ENCODE measurements at places on chromosomes 7 and 10. TPM values are rescaled to one million over a fixed set of nuclear protein-coding genes. Genes with fewer than 3 reads are reported as not detected.

Gene OR2AE1
- not detected for total RNA-seq

DNA sequence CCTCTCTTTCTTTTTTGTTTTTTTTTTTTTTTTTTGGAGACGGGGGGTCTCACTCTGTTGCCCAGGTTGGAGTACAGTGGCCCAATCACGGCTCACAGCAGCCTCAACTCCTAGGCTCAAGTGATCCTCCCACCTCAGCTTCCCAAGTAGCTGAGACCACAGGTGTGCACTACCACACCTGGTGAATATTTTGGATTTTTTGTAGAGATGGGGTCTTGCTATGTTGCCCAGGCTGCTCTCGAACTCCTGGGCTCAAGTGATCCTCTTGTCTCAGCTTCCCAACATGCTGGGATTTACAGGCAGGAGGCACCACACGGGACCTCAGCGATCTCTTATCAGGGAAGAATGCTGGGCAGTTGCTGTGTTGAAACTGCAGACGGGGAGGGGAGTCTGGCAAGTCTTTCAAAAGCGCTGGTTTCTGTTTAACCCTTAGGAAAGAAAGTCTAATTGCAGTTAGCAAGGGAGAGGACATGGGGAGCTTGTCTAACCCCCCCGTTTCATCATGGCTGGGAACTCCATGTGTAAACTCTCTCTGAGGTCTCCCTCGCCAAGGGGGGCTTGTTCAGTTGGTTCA lies 39.6 kb upstream of the LMTK2 start:
- no peak overlapping the region for H3K27ac ChIP-seq
- H3K27me3 ChIP-seq, result peaks cover 23% of the 10 kb centered on the region
- no peak overlapping the region for H3K4me3 ChIP-seq
- peaks cover 2% of the 10 kb centered on the region for H3K36me3 ChIP-seq

GRCh38 chr10:13039761-13040160 lies 38.2 kb upstream of the CCDC3 start:
- no peak for DNase-seq
- H3K4me3 ChIP-seq, result no peak overlapping the region
- H3K27ac ChIP-seq, result no peak overlapping the region
- peaks cover 10% of the 10 kb centered on the region for H3K27me3 ChIP-seq

GRCh38 chr10:98431016-98431415 lies 15.7 kb downstream of the HPS1 start:
- no peak overlapping the region for H3K4me3 ChIP-seq
- no peaks in the 10 kb centered on the region for H3K27me3 ChIP-seq
- DNase-seq, result no peak
- H3K36me3 ChIP-seq, result peaks cover 17% of the 10 kb centered on the region
- H3K4me1 ChIP-seq, result peaks cover 2% of the 10 kb centered on the region

DNA sequence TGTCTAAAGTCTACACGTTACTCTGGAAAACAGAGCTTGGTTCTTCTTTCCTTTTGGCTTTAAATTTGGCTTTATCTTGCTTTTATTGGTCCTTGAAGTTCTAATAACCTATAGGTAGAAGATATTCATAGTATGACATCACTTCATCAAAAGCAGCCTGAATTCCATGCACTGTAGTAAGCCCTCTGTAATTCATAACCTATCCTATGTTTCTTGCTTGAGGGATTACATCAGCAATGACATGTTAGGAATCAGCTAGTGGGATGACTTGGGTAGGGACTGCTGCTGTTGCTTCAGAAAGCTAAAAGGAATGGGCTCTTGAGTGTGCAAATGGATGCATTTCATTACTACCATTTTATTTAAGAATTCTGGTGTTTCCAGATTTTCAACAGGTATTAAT lies 184.9 kb downstream of the PTEN start:
- no peak overlapping the region for H3K4me3 ChIP-seq
- no peaks in the 10 kb centered on the region for H3K36me3 ChIP-seq
- H3K27me3 ChIP-seq, result no peaks in the 10 kb centered on the region
- peaks cover 2% of the 10 kb centered on the region for H3K4me1 ChIP-seq
- no peak overlapping the region for H3K27ac ChIP-seq

DNA sequence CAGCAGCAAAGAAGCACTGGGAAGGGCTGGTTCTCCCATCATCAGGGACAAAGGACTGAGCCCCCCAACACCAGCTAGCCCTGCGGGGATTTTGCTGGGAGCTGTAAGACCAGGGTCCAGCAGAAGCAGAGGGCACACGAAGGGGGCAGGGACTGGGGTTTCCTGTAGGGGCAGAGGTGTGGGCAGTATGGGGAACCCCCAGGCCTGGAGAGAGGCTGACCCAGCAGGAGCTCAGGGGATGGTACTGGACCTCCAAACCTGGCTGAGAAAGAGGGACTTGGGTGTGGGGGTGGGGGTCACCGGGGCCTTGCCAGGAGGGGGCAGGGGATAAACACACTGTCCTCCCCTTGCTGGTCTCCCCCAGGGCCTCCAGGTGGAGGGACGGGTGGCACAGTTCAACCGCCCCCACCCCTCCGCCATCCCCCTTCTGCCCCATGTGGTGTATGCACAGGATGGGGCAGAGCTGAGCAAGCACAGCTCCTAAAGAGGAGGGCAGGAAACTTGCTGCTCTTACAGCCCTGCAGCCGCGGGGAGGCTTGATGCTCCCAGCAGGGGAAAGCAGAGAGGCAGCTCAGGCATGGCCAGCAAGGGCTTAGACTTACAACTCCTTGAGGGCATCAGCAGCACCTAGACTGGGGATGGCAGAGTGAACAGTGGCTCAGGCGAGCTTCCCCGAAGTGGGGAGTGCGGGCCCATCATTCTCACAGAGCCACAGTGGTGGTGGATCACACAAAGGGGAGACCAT lies 12.4 kb upstream of the RET start:
- H3K4me1 ChIP-seq, result no peaks in the 10 kb centered on the region
- DNase-seq, result no peak
- peaks cover 17% of the 10 kb centered on the region for H3K27me3 ChIP-seq
- no peak overlapping the region for H3K27ac ChIP-seq
- H3K36me3 ChIP-seq, result no peaks in the 10 kb centered on the region

- no peaks in the 10 kb centered on the region for H3K27me3 ChIP-seq
- no peaks in the 10 kb centered on the region for H3K36me3 ChIP-seq
- no peak for DNase-seq
- H3K4me1 ChIP-seq, result no peaks in the 10 kb centered on the region
- H3K27ac ChIP-seq, result no peak overlapping the region
Measured at GRCh38 chr7:34491899-34492298, 166.1 kb upstream of the NPSR1 start.

GRCh38 chr10:72089618-72090017 lies 1.3 kb upstream of the SPOCK2 start:
- H3K27me3 ChIP-seq, result no peaks in the 10 kb centered on the region
- DNase-seq, result no peak
- peaks cover 37% of the 10 kb centered on the region for H3K4me1 ChIP-seq
- H3K27ac ChIP-seq, result peak overlapping the region; percentile 99
- peaks cover 12% of the 10 kb centered on the region for H3K36me3 ChIP-seq

Gene PRRT4
- not detected for total RNA-seq

DNA sequence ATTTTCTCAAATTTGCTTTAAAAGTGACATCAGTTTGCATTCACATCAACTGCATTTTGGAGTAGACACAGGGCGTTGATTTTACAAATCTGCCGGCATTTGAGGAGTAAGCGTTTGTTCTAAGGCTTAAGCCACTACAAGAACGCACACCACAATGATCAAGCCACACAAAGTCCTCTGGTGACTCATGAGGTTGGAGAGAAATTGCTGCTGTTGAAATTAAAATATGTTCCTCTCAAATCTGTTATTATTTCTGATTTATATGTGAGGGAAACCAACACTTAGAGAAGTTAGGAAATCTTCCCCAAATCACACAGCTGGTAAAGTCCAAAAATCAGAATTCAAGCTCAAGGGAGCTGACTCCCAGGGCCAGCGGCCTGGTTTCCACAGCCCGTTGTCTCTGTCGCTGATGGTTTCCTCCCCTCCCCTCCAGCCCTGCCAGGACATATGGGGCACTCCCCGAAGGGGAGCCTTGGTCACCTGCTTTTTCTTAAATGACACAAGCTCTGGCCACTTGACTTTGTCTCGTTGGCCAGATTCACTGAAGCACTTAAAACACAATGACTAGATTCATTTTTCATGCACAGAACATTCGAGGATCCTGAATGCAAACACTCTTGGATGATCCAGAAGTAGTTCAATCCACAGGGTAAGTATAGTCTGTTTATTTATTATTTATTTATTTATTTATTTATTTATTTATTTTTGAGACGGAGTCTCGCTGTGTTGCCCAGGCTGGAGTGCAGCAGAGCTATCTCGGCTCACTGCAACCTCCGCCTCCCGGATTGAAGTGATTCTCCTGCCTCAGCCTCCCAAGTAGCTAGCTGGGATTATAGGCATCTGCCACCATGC lies 29.2 kb upstream of the KLF6 start:
- peaks cover 3% of the 10 kb centered on the region for H3K36me3 ChIP-seq
- H3K4me3 ChIP-seq, result no peak overlapping the region
- DNase-seq, result no peak
- H3K27ac ChIP-seq, result no peak overlapping the region
- peaks cover 33% of the 10 kb centered on the region for H3K4me1 ChIP-seq

DNA sequence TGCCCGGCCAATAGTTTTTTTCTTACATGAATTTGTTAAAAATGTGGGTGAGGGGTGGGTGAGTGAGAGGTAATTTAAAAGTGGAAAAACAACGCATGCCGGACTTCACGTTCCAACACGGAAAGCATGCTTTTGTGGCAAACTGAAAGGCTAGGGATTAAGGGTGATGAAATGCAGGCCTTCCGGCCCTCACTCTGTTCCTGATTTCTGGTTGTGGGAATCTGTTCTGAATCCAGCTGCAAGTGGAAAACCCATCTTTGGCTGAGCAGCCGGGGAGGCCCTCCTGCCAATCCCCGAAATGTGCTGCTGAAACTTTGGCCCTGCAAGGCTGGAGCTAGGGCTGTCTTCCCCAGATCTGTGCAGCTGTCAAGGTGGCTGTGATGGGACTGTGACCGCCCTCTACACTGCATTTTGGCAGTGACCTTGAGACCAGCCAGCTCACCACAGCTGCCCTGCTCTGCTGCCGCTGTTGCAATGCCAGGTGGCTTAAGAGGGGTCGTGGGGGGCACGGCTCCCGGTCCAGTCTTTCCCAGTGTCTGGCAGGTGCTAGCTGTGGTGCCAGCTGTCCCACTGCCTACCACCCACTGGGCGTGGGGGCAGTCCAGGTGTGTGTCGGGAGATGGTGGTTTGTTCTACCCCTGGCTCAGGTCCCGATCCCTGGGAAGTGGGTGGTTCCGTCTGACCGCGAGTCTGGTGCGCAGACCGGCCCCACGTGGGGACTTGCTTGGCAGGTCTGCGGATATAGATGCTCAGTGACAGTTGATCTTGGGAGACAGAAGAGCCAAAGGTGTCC lies 39.0 kb downstream of the TET1 start:
- peaks cover 24% of the 10 kb centered on the region for H3K4me1 ChIP-seq
- H3K36me3 ChIP-seq, result peaks cover 2% of the 10 kb centered on the region
- H3K27ac ChIP-seq, result no peak overlapping the region
- no peak overlapping the region for H3K4me3 ChIP-seq
- DNase-seq, result no peak
- no peaks in the 10 kb centered on the region for H3K27me3 ChIP-seq

DNA sequence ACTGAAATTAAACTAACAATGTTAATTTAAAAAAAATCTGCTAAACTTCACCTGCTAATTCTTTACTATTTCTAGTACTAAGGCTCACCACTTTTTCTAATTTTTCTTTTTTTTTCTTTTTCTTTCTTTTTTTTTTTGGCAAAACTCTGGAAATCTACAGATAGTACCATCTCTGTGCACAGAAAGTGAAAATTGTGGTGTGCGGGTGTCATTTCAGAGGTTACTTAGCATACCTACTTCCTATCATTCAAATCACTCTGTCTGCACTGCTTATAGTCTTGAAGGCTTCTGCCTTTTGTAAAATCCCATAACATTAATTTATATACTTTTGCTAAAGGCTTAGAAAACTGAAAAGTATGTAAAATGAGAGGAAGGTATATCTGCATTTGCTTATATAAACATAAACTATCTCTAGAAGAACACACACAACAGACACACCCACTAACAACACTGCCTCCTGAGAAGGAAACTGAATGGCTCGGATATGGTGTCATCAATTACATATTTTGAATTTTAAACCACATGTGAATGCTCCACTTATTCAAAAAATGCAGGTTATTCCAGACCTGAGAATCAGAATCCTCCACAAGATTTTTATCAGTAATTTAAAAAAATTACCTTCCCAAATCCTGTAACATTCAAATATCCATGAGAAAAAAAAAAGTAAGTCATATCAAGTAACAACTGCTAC lies 229.5 kb downstream of the PARD3 start:
- H3K4me1 ChIP-seq, result peaks cover 1% of the 10 kb centered on the region
- no peak overlapping the region for H3K27ac ChIP-seq
- no peak overlapping the region for H3K4me3 ChIP-seq
- DNase-seq, result no peak
- H3K27me3 ChIP-seq, result peaks cover 16% of the 10 kb centered on the region
- H3K36me3 ChIP-seq, result no peaks in the 10 kb centered on the region

DNA sequence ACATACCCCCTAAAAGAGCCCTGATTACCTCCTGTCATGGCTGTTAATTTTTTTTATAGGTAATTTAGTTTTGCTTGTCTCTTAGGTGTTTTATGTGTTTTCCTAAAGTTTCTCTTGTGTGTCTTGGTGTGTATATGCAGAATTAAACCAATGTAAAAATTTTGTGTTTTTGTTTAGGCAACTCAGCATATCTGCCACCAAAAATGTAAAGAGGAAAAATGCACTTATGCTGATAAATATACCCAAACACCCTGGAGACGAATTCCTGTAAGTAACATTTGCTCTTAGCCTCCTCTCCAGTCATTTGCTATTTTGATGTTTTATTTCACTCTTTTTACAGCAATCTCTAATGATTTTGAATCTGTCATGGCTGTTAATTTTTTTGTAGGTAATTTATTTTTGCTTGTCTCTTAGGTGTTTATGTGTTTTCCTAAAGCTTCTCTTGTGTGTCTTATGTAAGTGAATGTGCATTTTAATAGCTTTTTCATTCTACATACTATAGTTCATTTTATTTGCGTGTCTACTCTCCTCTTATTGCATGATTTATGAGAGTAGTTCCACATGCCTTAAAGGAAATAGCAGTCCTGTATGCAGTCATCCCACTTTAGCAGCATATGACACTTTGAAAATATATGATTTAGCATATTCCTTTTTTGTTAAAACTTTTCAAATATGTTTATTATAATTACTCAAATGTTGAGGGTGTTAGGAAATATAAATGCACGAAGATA lies 149.2 kb downstream of the CCSER2 start:
- no peak for DNase-seq
- H3K27ac ChIP-seq, result peak overlapping the region; percentile 9
- peaks cover 19% of the 10 kb centered on the region for H3K4me1 ChIP-seq
- H3K4me3 ChIP-seq, result no peak overlapping the region
- peaks cover 13% of the 10 kb centered on the region for H3K36me3 ChIP-seq
- no peaks in the 10 kb centered on the region for H3K27me3 ChIP-seq

GRCh38 chr7:100781255-100781654 lies 46.1 kb downstream of the EPHB4 start:
- H3K27ac ChIP-seq, result no peak overlapping the region
- no peak for DNase-seq

DNA sequence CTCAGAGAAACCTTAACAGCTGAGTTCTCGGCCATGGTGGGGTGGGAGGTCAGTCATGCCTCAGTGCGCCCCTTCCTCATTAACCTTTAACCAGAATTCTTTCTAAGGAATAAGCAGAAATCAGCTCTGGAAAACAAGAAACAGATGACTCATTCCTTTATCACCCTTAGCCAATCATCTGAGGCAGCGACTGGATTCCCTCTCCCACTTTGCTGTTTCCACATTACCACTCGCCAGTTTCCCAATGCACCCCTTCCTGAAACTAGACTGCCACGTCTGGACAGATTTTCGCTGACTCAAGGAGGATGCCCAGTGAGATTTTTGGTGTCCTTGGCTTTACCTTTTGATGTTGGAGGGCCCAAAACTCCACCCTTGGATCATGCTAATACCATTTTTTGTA lies 223.8 kb downstream of the PLXDC2 start:
- H3K27ac ChIP-seq, result no peak overlapping the region
- H3K36me3 ChIP-seq, result no peaks in the 10 kb centered on the region
- no peaks in the 10 kb centered on the region for H3K4me1 ChIP-seq
- DNase-seq, result no peak
- no peaks in the 10 kb centered on the region for H3K27me3 ChIP-seq
- no peak overlapping the region for H3K4me3 ChIP-seq

Gene TMEM176B
- not detected for total RNA-seq

Gene IL6
- total RNA-seq, result 1.5 TPM
